ENCODE measurements at places on chromosomes 2 and 18.
A peak's percentile ranks its signal among the peaks of the same experiment; 100 is the strongest.

GRCh38 chr2:147933931-147934330 is 86.6 kb downstream of the ORC4 start:
- no peak for DNase-seq

DNA sequence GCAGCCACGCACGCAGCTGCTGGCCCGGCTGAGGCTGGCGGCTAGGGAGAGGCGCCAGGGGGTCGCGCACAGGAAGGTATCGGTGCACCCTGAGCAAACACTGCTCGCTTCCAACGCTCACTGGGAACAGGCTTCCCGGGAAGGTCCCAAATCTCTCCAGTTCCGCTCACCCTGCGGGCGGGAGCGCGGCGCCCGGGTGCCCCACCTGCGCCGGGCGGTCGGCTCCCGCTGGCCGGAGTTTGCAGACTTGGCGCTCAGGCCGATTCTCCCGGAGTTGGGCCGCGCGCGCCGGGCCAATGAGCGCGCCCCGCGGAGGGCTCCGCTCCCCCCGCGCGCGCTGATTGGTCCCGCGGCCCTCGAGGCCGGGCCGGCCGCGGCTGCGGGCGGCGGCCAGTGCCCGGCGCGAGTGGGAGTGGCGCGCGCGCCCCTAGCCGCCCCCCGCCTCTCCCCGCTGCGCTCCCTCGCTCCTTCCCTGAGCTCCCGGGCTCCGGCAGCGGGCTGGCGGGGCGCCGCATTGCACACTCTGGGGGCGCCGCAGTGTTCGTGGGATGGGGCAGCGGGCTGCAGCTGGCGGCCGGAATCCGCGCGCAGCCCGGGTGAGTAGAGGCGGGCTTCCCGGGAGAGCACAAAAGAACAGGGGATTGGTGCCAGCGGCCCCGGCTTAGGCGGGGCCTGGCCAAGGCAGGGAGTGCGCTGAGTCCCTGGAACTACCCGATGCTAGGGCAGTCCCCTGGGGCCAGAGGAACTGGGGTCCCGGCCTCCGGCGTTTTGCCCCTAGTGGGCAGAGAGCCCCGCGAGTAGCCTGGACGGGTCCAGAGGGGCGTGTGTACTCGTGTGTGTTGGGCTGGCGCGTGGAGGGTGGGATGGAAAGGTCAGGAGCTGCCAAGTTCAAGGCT is at the start of gene LYPD6:
Gene LYPD6 (plus strand): TSS at position 461 of the 896 bp plus-strand sequence. CDS start 107,122 bp downstream, outside the sequence.
- DNase-seq = peak; percentile 85

- no peak for DNase-seq
These were observed 521.2 kb downstream of the TNS1 start for GRCh38 chr2:217481577-217481976.

DNA sequence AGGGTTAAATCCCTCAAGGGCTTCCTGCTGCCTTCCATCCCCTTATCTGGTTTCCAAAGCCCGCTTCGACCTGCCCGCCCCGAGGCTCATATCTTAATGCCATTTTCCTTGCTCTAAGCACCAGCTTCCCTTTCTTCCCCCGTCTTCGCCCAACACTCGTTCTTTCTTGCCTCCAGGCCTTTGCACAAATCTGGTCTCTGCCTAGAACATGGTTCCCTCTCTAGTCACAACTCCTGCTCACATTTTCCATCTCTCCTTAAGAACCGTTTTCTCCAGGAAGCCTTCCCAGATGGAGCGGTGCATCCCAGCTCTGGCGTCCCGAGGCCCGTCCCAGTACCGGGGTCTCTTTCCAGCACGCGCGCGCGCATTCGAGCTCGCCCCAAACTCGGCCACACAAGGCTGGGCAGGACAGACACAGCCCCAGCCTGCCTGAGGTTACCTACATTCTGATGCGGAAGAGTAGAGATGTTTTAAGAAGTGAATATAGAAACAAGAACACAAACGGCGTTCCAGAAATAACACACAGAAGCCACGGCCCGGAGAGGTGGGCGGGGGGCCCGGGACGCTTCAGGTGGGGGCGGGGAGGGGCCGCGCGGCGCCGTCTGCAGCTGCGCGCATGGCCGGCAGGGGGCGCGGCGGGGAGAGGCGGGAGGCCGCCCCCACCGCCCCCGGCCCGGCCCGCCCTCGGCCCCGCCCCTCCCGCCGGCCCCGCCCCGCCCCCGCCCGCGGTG is at the start of gene DGKD:
Gene DGKD (plus strand): TSS at position 726 of the 731 bp plus-strand sequence. CDS start 25 bp downstream, outside the sequence.
- DNase-seq = peak; percentile 83

GRCh38 chr2:190879474-190880377 is 895 bp upstream of the GLS start:
- peak; percentile 36 for DNase-seq

DNA sequence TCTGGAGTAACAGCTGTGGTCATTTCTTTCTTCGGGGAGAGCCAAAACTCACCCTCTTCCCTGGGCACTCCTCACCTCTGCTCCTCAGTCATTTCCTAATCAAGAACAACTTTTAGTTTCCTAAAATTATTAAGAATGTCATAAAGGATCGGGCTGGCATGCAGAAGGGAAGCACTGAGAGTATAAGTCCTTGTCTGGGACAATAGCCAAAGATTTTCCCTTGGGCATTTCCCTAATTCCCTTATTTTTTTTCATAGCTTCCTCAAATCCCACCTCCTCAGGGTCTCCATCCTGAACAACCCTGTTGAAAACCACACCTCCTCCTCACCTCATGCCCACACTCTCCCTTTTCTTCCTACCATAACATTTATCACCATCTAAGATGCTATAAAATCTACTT is 115.0 kb downstream of the MREG start:
- DNase-seq = no peak

DNA sequence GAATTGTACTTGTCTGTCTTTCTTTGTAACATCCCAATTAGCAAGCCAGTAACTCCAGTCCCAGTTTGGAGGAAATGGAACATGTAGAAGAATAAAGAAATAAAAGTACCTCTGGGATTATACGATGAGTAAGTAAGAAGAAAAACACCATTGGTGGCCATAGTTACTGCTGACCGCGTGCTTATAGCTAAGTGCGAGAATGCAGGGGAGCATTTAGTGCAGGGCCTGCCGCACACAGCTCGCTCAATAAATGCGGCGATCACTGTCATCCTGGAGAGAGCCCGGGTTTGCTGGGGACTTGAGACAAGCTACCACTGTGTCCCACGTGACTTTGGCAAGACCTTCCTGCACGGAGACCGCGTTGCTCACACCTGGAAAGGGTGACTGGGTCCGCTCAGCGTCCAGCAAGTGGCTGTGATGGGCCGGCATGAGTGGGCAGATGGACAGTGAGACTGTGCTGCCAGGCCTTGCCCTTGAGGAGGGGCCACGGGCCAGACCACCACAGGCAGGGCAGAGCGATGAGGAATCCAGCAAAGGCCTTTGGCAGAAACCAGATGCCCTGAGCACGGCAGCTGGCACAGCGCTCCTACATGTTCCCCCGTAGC is 54.8 kb downstream of the ADI1 start:
- DNase-seq = no peak

- no peak for DNase-seq
These were observed 95.2 kb upstream of the KLF7 start for GRCh38 chr2:207260947-207261346.

DNA sequence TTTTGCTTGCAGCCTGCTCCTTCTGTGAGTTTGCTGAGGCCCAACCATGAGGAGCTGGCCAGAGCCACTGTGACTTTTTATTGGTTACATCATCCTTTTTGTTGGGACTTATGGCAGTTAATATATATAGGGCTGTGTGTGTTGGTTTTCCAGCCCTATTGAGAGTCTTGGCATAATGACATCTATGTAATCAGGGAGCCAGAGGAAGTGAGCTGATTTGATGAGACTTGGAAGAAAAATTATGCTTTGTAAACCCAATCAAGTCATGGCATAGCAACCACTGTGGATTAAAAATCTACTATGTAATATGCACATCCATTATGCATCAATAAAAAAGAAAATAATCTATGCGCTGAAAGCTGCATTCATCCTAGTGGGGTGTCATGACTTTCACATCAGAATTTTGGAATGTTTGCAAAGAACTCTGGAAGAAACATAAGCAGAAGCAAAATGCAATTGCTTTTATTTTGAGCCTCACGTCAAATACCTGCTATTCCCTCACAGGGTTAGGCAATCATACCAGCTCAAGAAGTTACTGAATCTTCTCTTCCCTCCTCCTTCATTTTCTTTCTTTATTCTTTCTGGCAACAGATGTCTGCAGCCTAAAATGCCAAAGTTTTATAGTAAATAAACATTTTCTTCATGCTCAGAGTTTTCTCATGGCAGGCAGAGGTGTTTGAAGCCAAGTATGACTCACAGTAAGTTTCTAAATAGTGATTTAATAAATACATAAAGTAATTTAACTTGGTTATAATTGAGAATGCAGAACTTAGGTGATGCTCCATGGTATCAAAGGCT is 308.5 kb downstream of the KCNS3 start:
- DNase-seq = no peak

GRCh38 chr18:57630754-57631595 is 9.3 kb upstream of the NARS1 start:
- no peak for DNase-seq

- no peak for DNase-seq
These were observed 83.7 kb downstream of the ACSL3 start for GRCh38 chr2:222944552-222944951.

DNA sequence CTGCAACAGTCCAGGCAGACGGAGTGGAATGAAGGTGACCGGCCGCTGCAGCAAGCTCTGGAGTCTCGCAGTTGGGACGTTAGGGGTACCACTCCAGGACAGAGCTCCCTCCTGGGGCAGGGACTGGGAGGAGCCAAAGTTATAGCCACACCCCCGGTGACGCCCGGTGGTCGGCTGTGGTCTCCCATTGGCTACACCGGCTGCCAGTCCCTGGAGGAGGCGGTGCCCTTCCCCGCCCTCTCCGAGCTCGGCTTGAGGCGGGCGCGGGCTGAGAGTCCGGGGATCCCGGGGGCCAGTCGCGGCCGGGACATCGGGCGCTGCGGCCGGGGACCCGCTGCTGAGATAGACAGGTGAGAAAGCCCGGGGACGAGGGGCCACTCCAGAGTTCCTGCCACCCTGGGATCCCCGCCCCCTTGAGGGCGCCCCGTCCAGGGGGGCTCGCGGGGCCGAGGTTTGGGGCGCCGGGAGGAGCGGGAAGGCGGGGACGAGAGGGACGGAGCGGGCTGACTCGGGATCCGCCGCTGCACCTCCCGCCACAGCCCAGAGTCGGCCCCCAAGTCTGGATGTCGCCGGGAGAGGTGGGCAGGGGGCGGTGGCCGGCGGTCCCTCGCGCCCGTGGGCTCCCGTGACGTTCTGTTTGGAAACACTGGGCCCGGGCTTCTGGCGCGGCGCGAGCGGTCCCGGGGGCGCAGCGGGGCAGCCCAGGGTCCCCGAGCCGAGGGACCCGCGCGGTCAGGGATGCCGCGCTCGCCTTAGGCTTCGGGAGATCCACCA is at the start of gene PLEKHH2:
Gene PLEKHH2 (plus strand): TSS at position 231 of the 774 bp plus-strand sequence. CDS start 7,414 bp downstream, outside the sequence.
- DNase-seq = peak; percentile 91

- no peak for DNase-seq
These were observed 11.7 kb upstream of the NCL start for GRCh38 chr2:231475965-231476364.

DNA sequence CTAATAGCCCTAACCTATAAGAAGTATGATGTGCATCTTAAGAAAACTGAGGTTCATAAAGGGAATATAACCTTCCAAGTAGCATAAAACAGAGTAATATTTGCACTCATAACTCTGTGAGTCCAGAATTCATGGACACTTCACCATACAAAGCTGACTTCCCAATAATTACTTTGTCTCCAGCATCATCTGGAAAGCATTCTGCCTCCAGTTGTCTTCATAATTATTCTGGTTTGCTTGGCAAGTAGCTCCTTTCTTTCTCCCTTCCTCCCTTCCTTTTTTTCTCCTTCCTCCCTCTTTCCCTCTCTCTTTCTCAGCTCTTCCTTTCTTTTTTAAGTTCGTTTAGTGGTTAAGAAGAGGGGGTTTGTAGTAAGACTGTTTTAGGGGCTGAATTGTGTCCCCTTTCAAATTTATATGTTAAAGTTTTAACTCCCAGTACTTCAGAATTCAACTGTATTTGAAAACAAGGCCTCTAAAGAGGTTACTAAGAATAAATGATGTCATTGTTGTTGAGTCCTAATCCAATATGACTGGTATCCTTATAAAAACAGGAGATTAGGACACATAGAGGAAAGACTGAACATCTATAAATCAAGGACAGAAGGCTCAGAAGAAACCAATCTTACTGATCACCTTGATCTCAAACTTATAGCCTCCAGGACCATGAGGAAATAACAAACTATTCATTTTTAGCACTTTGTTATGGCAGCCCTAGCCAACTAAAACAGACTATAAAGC is 28.9 kb downstream of the TFPI start:
- DNase-seq = no peak

- DNase-seq = no peak
These were observed 42.0 kb upstream of the LTBP1 start for GRCh38 chr2:32904751-32905150.

DNA sequence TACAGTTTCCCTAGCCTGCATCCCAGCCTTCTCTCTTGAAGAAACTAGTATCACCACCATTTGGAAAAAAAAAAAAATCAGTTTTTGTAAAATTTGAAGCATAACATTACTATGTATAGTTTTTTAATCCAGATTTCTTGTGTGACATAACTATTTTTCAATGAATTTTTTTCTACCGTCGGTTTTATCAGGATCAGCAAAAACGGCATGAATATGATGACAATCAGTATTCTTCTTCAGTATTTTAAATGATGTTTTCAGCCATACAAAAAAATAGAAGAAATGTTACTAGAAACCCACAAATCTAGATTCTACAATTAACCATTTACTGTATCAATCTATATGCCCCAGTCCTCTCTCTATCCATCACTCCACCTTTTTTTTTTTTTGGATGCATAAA is 103.9 kb downstream of the MGAT5 start:
- DNase-seq = no peak

DNA sequence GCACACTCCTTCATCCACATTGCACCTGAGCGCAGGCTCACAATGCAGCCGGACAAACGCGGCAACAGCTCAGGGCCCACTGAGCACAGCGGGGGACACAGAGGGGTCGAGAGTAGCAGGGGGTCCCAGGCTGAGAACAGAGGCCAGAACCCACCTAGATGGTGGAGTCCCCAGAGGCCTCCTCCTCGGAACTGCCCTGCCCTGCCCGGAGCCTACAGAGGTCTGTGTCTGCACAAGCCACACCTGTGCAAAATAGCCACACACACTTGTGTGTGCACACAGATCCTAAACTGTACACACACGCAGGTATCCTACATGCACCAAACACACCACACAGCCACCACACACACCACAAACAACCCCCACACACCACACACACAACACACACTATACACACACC is 72.8 kb downstream of the TMEM18 start:
- no peak for DNase-seq

DNA sequence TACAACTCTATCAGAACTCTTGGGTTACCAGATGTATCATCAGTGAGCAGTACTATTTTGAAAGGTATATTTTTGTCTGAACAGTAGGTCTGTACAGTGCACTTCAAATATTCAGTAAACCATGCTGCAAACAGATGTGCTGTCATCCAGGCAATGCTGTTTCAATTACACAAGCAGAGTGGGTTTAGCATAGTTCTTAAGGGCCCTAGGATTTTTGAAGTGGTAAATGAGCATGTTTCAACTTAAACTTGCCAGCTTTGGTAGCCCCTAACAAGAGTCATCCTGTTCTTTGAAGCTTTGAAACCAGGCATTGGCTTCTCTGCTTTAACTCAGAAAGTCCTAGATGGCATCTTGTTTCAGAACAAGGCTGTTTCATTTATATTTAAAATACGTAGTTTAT is 1519.9 kb downstream of the SUCLG1 start:
- no peak for DNase-seq

All from left ventricle myocardium superior (tissue), 1 donor.